ENCODE measurements at places on chromosomes 1 and 21.
A peak's percentile ranks its signal among the peaks of the same experiment; 100 is the strongest.

- DNase-seq = no peak
These were observed 813.4 kb downstream of the ADGRL2 start for GRCh38 chr1:82614090-82614489.

GRCh38 chr1:47915677-47916353 is 81.4 kb downstream of the TRABD2B start:
- no peak for DNase-seq

GRCh38 chr1:96256130-96256790 is 465.3 kb upstream of the PTBP2 start:
- DNase-seq = no peak

DNA sequence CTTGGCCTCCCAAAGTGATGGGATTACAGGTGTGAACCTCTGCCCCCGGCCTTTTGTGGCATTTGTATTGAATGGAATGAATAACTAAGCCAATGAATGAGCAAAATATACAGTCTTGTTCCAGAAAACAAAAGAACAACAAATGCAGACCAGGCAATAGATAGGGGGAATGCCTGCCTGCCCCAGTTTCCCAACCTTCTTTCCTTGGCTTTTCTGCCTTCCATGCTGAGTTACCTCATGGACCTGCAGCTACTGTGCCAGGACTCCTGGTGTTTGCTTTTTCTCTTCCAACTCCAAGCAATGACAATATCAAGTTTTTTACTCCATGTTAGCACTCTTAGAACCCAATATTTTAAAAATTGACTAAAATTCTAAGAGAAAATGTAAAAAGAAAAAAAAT is 58.6 kb upstream of the BACH1 start:
- DNase-seq = no peak

DNA sequence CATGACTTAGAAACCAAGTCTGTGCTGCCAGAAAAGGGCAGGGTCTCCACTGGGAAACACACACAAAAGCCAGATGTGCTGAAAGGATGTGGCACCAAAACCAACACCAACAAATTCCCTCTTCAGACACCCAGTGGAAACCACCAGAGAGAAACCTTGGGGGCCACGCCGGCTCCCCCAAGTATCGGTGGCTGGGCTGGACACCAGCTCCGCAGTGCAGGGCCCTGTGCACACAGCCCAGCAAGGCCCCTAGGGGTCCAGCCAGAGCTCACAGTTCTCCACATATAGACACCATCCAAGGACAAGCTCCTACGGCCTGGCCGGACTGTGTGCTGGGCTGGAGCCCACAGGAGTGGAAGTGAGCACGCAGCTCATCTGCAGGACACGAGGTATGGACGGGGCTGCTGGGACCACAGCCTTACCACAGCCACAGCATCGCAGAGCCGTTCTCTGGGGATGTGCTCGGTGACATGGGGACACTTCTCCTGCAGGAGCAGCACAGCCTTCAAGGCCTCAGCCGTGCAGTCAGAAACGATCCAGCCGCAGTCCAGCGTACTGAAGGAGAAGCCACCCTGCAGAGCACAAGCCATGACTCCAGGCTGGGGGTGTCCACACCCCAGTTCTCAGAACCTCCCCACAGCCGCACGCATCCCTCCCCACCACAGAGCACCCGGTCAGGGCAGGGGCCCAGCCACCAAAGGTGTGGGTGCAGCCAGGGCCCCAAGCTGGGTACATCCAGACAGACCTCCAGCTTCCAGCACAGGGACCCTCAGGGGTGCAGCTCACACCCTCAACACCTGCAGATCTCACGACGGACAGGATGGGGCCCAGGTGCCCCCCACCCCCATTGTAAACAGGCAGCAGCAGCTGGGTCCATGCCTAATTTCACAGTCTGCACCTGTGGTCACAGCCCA is 21.3 kb downstream of the LSS start:
- DNase-seq = no peak

- DNase-seq = no peak
These were observed 31.8 kb upstream of the CDC14A start for GRCh38 chr1:100320311-100321099.

- no peak for DNase-seq
These were observed 490.1 kb downstream of the NEGR1 start for GRCh38 chr1:71792264-71792663.

- no peak for DNase-seq
These were observed 11.0 kb downstream of the PRDM15 start for GRCh38 chr21:41868062-41868710.

- no peak for DNase-seq
These were observed 1.4 kb downstream of the SLC22A15 start for GRCh38 chr1:115977499-115978258.

GRCh38 chr1:9004031-9004699 is 22.1 kb downstream of the SLC2A7 start:
- no peak for DNase-seq

GRCh38 chr1:115642168-115643072 is 650 bp downstream of the VANGL1 start:
- DNase-seq = peak; percentile 56

DNA sequence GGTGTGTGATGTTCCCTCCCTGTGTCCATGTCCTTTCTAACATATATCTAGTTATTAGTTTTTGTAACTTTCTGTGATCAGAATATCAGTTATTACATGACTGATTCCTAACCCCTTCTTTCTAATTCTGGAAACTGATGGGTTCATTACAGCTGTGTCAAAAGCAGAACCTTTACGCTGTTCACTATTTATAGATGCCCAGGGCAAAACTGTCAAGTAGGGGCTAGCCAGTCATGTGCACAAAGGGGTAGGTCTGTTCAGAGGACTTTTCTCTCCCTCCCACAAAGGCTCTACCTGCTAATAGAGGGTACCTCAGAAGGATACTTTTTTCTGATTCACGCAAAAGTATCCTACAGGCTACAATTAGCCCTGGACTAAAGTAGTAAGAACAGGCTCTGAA is 79.2 kb downstream of the NRDC start:
- DNase-seq = no peak

DNA sequence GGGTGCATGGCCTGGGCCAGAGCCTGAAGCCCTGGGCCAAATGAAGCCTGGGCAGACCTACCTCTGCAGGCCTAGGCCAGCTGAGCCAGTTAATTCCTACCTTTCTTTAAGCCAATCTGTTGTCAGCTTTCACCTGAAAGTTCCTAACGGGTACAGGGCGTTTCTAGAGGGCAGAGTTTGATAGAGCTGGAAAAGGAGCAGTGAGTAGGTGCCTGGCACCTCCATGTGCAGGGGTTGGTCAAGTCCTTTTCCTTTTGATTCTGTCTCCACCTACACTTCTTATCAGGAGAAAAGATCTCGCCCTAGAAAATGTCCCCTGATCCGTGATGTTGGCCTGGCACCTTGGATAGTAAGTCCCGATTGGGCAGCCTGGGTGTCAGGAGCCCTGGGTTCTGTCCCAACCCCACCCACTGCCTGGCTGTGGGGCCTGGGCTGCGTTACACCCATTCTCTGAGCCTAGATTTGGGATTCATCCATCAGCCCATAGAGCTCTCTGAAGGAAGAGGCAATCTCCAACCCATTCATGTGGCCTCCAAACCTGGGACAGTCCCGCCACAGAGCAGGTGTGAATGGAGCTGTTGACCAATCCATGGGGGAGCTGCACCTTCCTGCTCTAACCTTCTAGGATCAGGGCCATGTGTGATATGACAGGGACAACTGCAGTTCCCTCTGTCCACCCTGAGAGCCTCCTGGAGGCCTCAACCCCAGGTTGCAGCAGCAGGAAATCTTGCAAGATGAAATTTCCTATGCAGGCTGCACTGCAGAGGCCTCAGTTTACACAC is 304.3 kb downstream of the MATN1 start:
- DNase-seq = no peak

DNA sequence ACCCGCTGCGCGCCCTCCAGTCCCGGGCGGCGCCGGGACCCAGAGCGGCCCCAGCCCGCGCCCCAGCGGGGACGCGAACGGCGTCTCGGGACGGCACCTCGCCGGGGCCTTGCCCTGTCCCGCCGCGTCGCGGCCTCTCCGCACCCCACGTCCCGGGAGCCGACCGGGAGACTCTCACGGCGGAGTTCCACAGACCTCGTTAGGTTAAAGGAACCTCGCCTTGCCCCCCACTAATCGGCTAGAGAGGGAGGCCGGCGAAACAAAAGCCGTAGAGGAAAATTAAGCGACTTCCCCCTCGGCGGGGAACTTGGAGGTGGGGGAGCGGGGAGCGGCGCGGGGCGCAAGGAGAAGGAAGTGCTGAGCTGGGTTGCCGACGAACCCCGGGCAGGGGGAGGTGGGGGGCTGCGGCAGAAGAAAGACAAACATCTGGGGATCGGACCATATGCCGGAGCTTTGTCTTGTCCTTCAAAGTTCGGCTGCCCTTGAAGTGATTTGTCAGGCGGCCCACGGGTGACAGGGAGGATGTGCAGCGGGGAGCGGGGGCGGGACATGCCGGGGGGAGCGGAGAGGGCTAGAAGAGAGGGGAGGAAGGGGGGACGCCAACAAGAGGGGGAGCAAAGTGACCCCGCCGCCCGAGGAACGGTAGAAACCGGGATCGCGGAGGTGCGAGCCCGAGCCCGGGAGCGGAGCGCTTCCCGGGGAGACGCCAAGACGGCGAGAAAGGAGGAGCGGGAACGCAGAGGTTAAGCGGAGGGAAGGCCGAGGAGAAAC is 120.0 kb upstream of the RRP15 start:
- no peak for DNase-seq

- peak; percentile 31 for DNase-seq
These were observed 45.6 kb upstream of the JAK1 start for GRCh38 chr1:65011983-65012382.

DNA sequence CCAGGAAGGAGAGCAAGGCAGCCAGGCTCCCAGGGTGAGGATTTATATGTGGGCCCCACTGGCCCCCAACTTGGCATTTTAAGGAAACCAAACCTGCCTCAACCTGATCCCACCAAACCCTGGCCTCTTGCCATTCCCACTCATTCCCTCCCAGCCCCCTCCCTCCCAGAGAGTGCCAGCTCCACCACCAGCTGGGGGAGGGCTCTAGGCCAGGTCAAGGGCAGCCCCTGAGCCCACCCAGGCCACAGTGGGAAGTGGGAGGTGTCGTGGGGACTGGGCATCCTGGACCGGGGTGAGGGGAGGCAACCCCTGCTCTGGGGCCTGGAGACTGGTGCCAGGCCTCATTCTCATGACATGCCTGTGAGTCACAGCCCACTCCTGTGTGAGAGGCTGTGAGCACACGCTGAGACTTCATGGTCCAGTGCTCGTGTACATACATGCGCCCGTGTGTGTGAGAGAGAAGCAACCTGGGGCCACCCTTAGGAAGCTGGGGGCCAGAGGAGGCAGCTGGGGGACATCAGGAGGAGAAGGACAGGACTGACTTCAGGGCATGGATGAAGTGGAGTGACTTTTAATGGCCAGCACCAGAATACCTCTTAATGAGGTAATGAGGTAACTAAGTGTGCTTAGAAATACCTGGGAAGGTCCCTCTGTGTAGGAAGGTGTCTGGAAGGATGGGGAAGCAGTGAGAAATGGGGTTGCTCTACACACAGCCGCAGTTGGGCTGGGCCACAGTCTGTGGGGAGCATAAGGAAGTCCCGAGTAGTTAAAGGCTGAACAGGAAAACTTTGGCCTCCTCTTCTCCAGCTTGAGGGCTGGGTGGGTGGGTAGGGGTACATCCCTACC is at the start of gene S100A2:
S100A2 (minus strand) TSS at position 316 of the 846 bp plus-strand sequence. CDS start 1,967 bp downstream, outside the sequence.
- DNase-seq = peak; percentile 66

DNA sequence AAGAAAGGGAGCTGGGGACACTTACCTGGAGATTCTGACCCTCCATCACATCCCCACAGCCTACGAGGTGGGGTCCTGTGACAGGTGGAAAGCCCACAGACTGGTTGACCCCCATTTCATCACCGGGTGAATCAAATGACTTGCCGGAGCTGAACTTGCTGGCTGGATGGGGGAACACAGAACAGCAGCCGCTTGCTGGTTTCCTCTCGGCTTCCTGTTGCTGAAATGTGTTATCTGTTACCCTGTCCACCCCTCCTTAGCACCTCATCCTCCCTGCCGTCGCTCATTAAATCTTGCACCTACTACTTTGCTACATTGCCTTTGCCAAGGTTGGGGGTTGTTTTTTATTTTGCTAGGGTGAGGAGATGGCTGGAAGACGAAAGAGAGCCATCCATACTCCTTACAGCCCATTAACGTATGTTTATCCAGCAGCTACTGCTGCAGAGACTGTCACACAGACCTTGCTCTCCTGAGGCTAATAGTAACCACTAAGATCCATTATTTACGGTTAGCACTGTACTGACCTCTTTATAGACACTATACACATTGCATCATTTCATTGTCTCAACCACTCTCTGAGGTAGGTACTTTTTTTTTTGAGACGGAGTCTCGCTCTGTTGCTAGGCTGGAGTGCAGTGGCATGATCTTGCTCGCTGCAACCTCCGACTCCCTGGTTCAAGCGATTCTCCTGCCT is 7.0 kb downstream of the PAFAH2 start:
- no peak for DNase-seq

DNA sequence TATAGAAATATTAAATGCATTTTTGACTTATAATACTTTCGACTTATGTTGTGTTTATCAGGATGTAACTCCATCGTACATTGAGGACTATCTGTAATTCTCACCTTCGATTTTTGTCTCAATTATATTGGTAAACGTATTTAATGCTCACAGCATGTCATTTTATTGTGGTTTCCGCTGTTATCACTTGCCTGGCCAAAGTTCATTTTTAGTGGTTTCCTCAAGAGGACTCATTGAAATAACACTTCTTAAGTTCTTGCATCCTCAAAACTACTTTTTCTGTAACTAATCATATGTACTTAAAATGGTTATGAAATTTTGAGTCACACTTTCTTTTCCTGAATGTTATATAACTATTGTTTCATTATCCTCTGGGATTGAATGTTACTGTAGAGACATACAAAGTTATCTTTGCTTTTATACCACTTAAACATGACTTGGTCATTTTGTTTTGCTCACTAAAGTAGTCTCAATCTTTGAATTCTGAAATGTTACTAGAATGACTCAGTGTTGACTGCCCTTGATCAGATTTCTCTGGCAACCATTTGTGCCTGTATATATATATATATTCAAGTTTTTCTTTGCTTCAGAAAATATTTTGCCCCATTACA is 289.6 kb upstream of the PROX1 start:
- no peak for DNase-seq

GRCh38 chr1:37556712-37557196 is at the start of gene DNALI1:
TSS of gene DNALI1 (plus strand) at chr1:37556940. CDS start at chr1:37556995, 55 bp downstream.
- no peak for DNase-seq

DNA sequence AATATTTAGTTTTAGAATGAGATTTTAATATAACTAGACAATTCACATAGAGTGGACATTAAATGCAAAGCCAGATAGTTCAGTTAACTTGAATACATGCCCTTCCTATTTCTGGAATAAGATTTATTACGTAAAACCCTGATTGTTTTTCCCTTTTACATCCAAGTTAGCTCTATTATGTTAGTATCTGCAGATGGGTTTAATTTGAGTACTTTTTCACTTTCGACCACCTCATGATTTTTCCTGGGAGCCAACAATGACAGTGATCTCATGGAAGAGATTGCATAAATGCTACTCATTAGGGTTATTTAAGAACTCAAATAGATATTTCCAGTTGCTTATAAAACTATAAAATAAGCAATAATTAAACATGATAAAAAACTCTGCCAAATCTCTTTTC is 199.4 kb upstream of the PTGFR start:
- DNase-seq = no peak

GRCh38 chr1:185574139-185574875 is 159.9 kb upstream of the HMCN1 start:
- no peak for DNase-seq

Measured in NK-92 treated with Interleukin-12 subunit alpha and Interleukin-12 subunit beta, amount 100 ng/mL, for 24 hours (cell line).